ENCODE measurements at places on chromosomes 3 and 15.
A peak's percentile ranks its signal among the peaks of the same experiment; 100 is the strongest.

GRCh38 chr3:47324278-47324865 is 41.6 kb downstream of the KLHL18 start:
- DNase-seq, result peak; percentile 15

- no peak for DNase-seq
Observed at GRCh38 chr3:191414286-191414685, 46.7 kb upstream of the PYDC2 start.

- DNase-seq, result no peak
Observed at GRCh38 chr3:127174284-127174683, 18.6 kb upstream of the PRR23E start.

DNA sequence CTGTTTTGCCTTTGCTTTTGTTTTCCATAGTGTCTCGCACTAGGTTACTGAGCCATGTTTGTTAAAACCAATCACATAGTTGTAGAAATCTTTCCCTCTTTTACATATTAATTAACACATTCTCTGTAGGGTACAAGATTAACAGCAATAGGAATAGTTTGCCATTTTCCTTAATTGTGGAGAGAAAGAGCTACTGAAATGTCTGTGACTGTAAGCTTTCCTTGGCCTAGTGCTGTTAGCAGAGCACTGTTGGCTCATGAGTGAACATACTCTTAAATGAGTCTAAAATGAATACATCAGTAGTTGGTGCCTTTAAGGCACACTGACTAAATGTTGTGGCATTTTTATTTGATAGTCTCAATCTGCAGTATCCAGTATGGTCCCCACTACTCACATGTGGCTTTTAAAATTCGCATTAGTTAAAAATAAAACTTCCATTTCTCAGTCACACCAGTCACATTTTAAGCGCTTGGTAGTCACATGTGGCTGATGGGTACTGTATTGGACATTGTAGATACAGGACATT is 28.2 kb downstream of the CHD2 start:
- no peak for DNase-seq

DNA sequence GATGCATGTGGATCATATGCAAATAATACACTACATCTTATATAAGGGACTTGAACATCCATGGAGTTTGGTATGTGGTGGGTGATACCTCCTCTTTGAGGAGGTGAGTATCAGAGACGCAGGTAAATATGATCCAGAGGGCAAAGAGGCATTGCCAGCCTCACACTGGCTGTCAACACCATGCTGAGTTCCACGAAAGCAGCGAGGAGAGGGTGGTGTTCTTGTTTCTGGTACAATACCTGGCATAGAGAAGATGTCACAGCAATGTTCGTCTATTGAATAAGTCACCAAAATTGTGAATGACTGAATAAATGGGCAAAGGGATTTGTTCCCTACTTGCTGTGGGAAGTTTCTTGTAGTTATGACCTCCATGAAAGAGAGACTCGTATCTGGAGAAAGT is 182.2 kb downstream of the SNRPN start:
- no peak for DNase-seq

Data from activated CD4-positive, CD25-positive, alpha-beta regulatory T cell (primary cell).